ENCODE measurements at places on chromosomes 3 and 15.

DNA sequence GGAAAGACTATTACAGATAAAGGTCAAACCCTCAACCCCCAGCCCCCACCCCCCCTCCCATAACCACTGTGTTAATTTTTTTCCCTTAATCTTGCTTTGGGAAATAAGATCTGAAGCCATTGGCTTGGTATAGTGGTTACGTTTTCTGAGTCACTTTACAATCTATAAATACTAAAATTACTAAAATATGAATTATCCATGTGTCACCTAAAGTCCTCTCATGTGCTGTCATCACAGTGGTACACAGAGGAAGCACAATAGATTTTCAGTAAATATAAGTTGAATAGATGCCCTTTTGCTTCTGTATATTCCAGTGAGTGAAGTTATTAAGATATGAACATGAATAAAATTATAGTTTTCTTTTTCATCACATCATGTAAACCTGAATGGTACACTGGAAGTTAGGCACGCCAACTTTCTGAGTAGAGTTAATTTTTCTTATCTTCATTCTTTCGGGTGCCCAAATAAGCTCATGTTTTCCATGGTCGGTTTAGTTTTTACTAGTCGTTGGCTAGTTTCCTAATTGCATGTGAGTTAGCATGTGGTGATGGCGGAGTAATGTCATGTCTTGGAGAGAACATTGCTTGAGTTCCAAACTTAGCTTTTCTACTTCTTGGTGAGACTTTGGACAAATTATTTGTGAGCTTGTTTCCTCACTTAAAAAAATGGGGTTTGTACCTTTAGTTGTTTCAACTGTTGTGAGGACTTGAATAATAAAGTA, 11.5 kb downstream of the PPP4R2 start:
- no peak for DNase-seq

DNA sequence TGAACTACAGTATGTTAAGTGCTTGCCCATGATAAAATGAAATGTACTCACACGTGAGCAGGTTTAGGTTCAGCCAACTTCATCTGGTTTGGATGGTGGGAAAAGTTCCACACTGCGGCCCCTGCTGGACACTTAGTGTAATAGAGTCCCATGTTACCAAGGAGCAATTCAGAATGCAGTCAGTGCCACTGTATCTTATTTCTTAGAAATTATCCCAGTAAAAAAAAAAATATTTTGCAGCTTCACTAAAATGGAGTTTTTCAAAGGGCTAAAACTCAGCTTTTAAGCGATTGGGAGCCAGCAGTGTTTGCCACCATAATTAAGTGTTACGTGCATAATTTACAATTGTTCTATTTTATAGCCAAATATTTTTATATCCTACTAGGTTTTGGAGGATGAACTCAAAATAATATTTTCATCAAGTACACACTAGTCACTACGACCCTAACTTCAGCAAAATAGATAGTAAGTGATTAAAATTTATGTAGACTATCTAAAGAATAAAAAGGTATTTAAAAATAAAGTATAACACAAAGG, 371.7 kb upstream of the GBE1 start:
- no peak for DNase-seq

GRCh38 chr3:43389388-43390254, 103.3 kb downstream of the SNRK start:
- peak; percentile 24 for DNase-seq

GRCh38 chr3:65313666-65314065, 625.9 kb upstream of the ADAMTS9 start:
- DNase-seq, result no peak

- no peak for DNase-seq
Observed at GRCh38 chr3:21914451-21914850, 163.4 kb upstream of the ZNF385D start.

- no peak for DNase-seq
Observed at GRCh38 chr3:172257648-172258400, 190.4 kb downstream of the GHSR start.

- DNase-seq, result no peak
Observed at GRCh38 chr3:23607184-23607847, 198.4 kb upstream of the UBE2E1 start.

DNA sequence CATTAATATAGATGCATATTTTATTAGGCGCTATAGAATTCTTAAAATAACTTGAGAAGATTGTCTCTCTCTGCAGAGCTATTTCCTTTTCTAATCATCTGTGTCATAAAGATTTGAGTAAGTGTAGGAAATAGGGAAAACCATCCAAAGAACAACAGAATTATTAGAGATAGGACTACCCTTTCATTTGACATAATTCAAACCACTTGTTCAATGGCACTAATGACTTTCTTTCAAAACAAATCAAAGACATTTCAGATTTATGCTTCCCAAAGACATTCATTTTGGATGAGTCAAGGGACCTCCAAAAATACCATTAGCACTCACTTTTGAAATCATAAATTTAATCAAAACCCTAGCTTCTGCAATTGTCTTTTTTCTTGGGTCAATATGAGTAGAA, 29.5 kb downstream of the PRICKLE2 start:
- DNase-seq, result no peak

DNA sequence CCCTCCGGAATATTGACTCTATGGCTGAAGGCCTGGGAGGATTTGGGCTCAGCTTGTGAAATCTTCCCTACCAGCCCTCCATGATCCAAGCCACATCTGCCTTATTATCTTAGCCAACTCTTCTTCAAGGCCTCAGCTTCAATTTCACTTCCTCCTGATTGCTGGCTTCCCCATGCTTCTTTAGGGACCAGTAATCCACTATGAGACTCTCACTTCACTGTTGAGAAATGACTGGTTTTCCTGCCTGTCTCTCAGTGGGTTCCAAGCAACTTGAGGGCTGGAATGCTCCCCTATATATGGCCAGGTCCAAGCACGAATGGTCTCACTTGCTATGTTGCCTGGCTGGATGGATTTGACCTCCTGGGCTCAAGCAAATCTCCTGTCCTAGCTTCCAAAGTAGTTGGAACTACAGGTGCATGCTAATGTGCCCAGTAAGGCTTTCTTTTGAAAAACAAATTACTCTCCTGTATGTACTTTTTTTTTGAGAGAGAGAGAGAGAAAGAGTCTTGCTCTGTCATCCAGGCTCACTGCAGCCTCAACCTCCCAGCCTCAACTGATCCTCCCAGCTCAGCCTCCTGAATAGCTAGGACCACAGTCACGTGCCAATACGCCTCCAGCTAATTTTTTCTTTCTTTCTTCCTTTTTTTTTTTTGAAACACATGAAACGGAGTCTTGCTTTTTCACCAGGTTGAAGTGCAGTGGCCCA, 7.9 kb upstream of the PIK3CB start:
- DNase-seq, result no peak

- DNase-seq, result no peak
Observed at GRCh38 chr3:118526758-118527513, 507.7 kb downstream of the IGSF11 start.

DNA sequence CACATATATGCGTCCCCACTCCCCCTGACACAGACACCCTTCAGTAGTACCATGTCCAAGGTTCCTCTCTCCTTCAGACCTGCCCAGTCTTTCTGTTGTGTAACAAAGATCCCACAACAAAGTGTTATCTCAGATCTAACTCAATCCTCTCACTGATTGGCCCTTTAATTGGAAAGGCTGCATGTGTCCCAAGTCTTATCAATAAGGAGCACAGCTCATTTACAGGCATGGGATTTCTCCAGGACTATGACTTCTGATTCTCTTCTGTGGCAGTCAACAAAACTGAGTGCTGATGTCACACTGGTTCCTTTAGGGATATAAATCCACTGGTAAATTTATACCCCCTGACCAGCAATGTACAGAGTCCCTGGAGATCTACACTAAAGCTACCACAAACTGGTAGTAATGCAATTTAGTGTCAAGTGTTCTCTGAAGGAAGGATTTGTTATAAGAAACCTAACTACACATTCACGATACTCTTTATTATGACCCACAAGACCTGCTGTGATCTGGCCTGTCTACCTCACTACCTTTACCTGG, 28.1 kb downstream of the CLK3 start:
- DNase-seq, result no peak

DNA sequence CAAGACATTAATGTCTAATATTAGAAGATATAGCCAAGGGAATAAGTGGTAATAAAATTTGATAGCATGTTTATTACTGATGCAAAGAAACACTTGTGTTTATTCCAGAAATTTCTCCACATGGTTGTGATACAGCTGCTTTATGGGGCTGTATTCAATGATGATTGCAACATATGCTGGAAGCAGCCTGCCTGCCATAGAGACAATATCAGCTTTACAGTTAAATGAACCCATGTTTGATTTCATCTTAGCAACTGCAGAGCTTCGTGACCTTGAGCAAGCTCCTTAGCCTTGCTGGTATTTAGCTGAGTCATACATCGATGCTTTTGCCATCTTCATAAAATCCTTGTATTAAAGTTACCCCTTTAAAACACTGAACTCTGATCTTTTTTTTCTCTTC, 168.1 kb upstream of the STAC start:
- DNase-seq, result no peak

DNA sequence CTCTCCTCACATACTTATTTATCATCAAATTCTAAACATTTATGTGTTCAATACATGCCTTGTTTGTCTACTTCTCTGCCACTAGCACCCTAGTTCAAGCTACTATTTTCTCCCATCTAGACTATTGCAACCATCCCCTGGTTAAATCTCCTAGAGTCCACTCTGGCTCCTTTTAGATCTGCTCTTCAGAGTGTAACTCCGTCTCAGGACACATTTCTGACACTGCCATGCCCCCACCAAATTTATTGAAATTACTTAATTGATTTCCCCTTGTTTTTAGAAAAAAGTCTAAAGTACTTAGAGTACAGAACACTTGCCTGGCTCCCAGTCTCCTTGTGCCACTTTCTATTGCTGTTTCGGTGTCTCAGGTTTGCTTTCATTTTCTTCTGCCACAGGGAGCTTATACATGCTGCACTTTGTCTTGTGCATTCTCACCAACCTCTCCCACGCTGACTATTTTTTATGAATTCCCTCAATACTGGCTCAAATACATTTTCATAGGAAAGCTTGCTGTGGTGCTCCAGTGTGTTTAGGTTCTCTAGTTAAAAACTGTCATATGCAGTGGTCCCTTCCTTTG, 792.3 kb downstream of the DIPK2A start:
- DNase-seq, result no peak

GRCh38 chr3:79598594-79598993, 169.2 kb downstream of the ROBO1 start:
- DNase-seq, result no peak

DNA sequence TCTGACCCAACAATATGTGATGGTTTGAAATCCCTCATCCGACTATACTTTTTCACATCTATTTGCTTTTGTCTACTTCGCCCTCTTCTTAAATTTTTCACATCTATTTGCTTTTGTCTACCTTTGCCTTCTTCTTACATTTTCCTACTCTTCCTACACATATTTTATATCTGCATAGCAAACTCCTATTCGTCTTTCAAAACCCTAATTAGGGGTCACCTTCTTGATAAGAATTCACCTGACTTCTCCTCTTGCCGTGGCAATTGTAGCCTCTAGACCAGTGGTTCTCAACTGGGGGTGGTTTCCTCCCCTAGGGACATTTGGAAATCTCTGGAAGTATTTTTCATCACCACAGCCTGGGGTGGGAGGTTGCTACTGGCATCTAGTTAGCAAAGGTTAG, 607.4 kb downstream of the NTRK3 start:
- no peak for DNase-seq

- no peak for DNase-seq
Observed at GRCh38 chr3:43915546-43915945, 224.8 kb downstream of the ABHD5 start.

DNA sequence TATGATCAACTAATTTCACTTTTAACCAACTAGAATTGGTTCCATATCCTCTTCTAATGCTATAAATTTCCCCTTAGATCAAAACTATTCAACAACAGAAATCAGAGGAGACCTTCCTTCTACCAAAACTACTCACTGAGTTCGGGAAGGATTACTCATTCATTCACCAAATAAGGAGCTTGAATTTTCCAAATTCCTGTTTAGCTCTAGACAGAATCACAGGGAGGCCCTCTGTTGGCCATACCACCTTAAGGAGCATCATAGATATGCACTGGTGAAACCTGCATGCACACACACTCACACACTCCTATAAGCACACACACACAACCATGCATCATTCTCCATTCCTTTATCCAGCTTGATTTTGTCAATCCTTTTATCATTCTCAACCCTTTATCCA, 49.0 kb downstream of the SUCLG2 start:
- DNase-seq, result no peak

GRCh38 chr3:15969874-15970640, 172.3 kb upstream of the ANKRD28 start:
- DNase-seq, result no peak

DNA sequence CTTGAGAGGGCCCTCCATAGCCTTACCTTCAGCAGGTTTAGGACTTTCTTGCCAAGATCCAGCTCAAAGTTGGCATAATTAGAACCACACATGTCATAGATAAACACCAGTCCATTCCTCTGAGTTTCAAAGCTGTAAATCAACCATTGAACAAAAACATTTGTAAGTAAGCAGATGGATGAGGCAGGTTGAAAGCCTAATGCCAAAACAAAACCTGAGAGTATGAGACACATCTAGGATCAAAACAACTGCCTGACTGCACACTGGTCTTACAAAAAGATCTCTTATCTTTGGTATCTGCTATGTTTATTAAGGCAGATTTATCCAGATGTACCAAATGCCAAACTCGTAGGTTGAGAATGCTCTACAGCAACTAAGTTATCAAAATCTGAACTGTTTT, 61.9 kb downstream of the PTPN9 start:
- DNase-seq, result no peak

DNA sequence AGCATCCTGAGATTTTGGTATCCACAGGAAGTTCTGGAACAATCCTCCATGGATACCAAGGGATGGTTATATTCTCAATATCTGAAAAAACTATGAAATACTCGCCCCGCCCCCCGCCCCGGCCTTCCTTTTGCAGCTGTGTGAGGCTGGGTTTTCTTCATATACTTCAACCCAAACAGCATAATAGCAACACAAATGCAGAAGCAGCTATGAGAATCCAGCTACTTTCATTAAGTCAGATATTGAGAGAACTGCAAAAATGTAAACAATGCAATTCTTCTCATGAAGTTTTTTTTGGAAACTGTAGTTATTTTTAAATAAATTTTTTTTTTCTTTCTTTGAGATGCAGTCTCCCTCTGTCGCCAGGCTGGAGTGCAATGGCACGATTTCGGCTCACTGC, 10.9 kb upstream of the IDH2 start:
- DNase-seq, result no peak

DNA sequence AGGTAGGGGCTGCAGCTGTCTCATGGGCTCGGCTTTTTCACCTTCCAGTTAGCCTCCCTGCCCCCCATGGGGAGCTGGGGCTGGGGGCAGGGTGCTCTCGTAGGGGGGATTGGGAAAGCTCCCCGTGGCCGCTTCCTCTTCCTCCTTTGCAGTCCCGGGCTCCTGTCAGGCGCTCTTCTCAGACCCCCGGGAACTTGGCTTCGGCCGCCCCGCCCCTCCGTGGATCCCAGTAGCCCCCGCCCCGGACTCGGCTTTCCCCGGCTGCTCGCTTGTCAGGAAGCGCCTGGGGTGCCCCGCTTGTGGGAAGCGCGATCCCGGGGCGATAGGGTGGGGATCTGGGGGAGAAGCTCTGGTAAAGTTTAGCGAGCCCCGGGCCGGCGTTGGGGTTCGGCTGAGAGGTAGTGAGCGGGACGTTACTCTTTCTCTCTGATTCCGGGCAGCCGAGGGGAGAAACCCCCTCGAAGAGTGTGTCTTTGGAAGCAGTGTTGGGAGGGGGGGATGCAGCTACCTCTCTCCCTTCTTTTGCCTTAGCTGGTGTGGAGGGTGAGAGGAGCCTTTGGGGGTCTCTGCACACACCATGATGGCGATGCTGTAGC, 611 bp downstream of the PIAS1 start:
- DNase-seq, result no peak

GRCh38 chr15:56524915-56525314, 60.0 kb upstream of the MNS1 start:
- no peak for DNase-seq

GRCh38 chr3:127865941-127866340, 43.6 kb upstream of the MGLL start:
- no peak for DNase-seq

All from stimulated activated CD4-positive, alpha-beta T cell treated with anti-CD3 and anti-CD28 coated beads, Interleukin-1b, Interleukin-23, amount 100 ng/mL, for 4 hours (primary cell).